SIG-M5 (cell line): ENCODE measurements at places on chromosomes 2 and 18.

GRCh38 chr2:207394812-207395534 lies 134.8 kb upstream of the CREB1 start:
- no peak for DNase-seq

GRCh38 chr2:86219896-86220295 lies 20.6 kb downstream of the MRPL35 start:
- no peak for DNase-seq

DNA sequence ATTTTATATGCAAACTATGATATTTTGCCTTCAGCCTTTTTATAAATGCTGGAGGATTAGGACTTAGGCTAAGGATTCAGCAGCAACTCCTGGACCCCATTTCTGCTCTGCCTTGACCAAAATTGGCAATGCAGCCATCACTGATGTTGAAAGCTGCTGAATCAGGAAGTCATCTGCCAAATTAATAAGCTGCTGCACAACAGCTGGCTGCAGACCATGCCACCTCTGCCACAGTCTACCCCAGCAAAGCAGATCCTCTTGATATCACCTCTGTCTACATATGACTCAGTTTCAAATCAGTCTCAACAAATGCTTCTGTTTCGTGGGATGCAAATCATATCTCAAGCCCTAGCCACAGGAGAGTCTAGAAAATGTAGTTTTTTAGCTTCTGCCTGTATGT lies 7.1 kb upstream of the SOS1 start:
- DNase-seq: no peak

- no peak for DNase-seq
These were observed 139.0 kb downstream of the DSC3 start for GRCh38 chr18:30903566-30903965.

DNA sequence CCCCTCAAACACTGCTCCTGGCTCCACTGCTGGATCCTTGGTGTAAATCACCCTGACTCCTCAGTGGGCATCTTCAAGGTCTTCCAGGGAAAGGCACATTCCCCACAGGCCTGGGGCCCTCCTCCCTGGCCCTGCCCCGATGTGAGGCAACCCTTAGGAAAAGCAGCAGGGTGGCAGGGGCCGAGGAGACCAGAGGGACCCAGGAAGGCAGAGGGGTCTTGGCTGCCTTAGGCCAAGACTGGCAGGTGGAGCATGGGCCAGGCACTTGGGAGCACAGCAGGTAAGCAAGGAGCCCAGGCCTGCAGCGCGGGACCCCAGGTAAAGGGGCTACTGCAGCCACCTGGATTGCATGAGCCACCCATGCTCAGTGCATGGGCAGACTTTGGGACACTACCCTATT lies 96.9 kb downstream of the GYPC start:
- DNase-seq: no peak

GRCh38 chr18:72409903-72410302 lies 134.2 kb downstream of the CBLN2 start:
- DNase-seq: no peak

DNA sequence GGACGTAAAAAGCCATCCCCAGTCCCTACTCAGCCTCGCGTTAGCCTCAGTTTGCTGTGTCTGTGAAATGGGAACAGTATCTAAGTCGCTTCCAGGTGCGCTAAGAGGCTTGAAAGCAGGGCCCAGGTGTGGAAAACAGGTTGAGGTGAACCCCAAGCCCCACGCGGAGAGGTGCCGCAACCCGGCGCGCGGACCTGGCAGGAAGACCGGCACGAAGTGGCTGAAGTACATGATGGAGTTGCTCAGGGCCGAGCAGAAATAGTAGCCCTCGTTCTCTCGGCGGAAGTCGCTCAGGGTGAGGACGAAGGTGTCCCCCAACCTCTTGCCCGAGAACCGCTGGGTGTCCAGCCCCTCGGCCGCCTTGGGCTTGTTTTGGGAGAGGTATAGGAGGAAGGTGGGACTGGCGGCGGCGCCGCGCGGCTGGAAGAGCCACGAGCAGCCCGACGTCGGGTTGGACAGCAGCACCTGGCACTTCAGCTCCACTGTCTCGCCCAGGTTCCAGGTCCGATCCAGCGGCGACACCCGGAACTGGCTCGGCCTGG lies 508 bp downstream of the CD8A start:
- DNase-seq: no peak

GRCh38 chr2:8090748-8091700 lies 590.8 kb upstream of the ID2 start:
- DNase-seq: no peak

- no peak for DNase-seq
These were observed 24.1 kb downstream of the ENOSF1 start for GRCh38 chr18:688323-688722.

DNA sequence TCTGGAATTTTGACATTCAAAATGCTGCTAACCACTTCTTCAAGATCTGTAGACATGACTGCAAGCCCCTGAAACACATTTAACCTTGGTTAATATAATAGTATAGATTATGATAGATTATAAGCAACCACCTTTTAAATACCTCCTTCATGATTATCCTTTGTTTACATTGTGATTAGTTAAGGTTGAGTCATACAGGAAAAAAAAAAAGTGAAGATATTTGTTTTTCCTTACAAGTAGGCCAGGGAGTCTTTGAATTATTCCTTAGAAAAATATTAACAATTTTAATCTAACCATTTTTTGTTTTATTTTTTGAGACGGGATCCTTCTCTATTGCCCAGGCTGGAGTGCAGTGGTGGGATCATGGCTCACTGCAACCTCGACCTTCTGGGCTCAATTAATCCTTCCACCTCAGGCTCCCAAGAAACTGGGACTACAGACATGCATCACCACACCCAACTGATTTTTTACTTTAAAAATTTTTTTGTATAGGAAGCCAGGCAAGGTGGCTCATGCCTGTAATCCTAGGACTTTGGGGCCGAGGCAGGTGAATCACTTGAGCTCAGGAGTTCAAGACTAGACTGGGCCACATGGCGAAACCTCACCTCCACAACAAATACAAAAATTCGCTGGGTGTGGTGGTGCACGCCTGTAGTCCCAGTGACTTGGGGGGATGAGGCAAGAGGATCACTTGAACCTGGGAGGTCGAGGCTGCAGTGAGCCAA lies 99.4 kb downstream of the SLC39A10 start:
- no peak for DNase-seq

- no peak for DNase-seq
These were observed 10.6 kb downstream of the DNAJB2 start for GRCh38 chr2:219289537-219290361.

- no peak for DNase-seq
These were observed 14.6 kb upstream of the NFATC1 start for GRCh38 chr18:79380816-79381806.

GRCh38 chr2:52314231-52314630 lies 1282.3 kb upstream of the NRXN1 start:
- DNase-seq: no peak

DNA sequence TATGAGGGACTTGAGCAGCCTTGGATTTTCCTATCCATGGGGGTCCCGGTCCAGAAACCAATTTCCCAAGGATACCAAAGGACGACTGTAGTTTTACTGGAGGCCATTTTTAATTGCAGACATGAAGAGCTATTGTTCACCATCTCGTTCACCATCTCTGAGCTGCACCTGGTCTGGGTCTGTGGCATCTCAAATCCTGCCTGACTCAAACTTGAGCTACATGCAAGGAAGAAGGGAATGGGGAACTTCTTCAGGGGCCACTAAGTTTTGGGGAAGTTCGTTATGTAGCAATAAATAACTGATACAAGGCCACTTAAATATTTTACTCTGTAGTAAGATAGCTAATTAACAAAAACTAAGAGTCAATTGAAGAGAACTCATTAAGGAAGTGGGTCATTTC lies 2.1 kb upstream of the SMCHD1 start:
- DNase-seq: peak; percentile 14

- no peak for DNase-seq
These were observed 98.9 kb upstream of the MAPRE2 start for GRCh38 chr18:34942276-34942675.

DNA sequence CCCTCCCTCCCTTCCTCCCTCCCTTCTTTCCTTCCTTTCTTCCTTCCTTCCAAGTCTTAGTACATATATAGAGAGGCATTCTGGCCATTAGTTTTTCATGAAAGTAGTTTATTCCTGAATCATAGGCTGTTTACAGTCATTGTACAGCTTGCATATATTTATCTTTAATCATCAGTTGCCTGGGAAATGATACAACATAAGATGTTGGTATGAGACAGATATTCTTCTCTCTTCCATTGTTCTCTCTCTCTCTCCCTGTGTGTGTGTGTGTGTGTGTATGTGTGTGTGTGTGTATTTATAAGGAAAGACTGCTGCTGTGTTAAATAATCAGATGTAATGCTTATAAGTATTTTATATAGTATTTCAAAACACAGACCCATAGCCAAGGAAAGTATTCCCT lies 289.8 kb upstream of the UBE2E3 start:
- no peak for DNase-seq

DNA sequence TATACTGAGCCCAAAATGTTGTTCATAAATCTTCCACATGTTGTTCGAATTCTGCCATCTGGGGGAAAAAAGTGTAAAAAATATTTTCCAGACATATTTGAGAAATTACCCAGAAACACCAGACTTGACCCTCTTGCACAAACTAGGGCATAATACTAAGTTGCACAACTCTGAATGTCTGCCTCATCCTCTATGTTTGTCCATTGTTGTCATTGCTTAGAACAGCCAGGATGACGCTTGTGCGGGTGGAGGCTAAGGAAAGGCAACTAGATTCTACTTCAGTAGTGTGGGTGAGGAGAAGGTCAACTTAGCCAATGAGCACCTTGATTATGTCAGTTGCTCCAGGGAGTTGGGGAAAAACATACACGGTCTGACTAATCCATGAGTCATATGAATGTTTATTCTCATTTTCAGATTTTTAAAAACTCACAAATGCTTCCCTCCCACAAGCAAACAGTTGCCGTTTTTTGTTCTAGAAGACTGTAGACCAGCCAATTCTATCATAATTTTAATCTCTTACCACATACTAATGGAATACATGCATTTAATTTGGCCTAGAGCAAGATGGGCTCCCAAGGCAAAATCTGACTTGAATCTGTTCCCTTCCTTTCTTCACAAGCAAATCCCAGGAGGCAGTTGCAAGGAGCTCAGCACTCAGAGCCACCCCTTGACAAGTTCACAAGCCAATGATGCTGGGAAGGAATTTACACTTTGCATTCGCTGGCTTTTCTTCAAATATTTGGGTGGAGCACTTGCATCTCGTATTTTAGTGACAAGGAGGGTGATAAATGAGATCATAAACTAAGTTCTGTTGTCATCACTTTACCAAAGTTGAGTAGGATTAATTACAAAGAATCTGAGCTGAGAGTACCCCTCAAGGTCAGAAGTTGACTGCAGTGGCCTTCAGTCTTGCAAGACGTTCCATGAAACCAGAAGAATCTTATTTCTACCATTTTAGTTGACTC lies 163.2 kb upstream of the TWIST2 start:
- DNase-seq: no peak

DNA sequence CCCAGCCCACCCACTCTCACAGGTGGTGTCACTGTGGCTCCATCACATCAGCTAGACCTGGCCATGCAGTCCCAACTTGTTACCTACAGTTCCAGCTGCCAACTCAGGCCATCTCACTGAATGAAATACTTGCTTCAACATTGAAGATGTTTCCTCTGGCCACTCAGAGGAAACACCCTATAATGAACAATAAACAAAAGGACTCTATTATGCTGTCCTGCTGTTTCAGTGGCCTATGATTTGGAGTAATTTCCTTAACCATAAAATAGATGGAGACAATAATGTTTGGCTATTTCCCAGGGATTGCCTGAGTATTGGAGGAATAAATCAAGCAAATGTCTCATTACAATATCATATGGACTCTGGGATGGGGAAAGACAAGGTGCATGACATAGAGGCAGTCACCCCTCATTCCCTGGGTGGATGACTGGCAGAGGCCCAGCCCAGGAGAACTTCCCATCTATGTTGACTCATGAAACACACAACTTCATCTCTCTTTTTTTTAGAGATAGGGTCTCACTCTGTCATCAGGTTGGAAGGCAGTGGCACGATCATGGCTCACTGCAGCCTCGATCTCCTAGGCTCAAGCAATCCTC lies 134.4 kb downstream of the TGIF1 start:
- DNase-seq: no peak

GRCh38 chr2:8281950-8282857 lies 399.7 kb upstream of the ID2 start:
- no peak for DNase-seq

GRCh38 chr2:235566415-235566814 lies 72.6 kb downstream of the AGAP1 start:
- DNase-seq: no peak

GRCh38 chr2:69170661-69171060 lies 157.7 kb downstream of the ANTXR1 start:
- DNase-seq: no peak

DNA sequence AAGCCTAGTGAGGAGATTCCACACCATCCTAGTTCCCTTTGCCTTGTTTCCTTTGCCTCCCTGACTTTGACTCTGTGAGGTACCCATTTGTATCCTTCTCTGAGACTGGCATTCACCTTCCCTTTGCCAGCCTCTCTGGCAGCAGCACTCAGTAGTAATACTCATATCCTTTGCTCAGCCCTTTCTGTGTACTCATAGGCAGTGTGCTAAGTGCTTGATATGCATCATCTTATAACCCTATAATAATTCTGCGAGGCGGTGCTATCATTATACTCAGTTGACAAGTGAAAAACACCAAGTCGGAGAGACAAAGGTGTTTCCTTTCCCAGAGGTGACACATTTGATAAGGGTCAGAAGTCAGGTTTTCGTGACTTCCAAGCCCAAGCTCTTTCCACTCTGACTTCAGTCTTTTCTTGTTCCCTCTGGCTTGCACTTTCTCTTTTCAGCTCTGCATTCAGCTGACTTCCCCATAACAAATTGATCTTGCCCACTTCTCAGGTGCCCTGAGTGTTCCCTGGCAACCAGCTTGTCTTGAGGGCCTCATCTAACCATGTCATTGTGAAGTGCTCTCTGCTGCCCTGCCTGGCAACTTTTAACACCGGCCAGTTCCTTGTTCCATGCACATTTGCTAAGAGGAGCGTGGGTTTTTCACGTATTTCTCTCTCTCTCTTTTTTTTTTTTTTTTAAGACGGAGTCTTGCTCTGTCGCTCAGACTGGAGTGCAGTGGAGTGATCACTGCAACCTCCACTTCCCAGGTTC lies 94.5 kb upstream of the UPP2 start:
- DNase-seq: no peak

- peak; percentile 63 for DNase-seq
These were observed 10.8 kb downstream of the AGFG1 start for GRCh38 chr2:227482638-227483340.

DNA sequence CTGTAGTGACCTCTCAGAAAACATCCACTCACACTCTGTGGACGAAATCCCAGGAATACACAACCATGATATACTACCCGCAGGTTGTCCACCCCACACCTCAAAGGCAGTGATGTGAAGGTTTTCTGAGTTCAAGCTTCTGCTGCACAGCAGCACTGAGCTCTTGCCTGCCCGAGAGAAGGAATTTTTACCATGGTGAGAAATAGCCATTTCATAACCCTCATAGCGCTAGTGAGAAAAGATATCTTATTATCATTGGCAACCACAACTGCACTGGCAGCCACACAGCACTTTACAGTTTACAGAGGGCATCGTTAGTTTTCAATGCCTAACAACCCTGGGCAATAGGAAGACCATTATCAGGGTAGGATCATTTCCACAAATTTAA lies 36.9 kb downstream of the NAPG start:
- no peak for DNase-seq

- no peak for DNase-seq
These were observed 213.6 kb downstream of the PMAIP1 start for GRCh38 chr18:60113396-60113795.
